T-helper 1 cell treated with Interleukin-12 subunit alpha and Interleukin-12 subunit beta and Interleukin-4 antibody, amounts not matched to agents 30 ng/mL and 1 ng/mL, for 36 hours (primary cell): ENCODE measurements at places on chromosomes 16 and 17. TPM values are rescaled to one million over a fixed set of nuclear protein-coding genes. Genes with fewer than 3 reads are reported as not detected.

Gene MPP2
- total RNA-seq: 0.86 and 1.2 TPM in 2 replicates

Gene DOC2B
- 5.0 and 6.6 TPM in 2 replicates for total RNA-seq

Gene CRHR1
- not detected in 2 replicates for total RNA-seq

Gene DNAH3
- total RNA-seq: 0.10 TPM in 1 of 2 replicates, not detected in the other

Gene POLR2A
- 208 and 222 TPM in 2 replicates for total RNA-seq

Gene KRT38
- total RNA-seq: not detected in 2 replicates

Gene MC1R
- total RNA-seq: 9.1 and 9.5 TPM in 2 replicates

Gene HID1
- 0.61 and 1.2 TPM in 2 replicates for total RNA-seq

Gene MEIOC
- 0.07 and 0.44 TPM in 2 replicates for total RNA-seq

Gene KRTAP2-1
- not detected in 2 replicates for total RNA-seq

Gene KRTAP9-8
- not detected in 2 replicates for total RNA-seq

Gene OTOP2
- not detected in 2 replicates for total RNA-seq

Gene CEMP1
- 0.44 and 0.66 TPM in 2 replicates for total RNA-seq

Gene ADORA2B
- 0.12 and 0.20 TPM in 2 replicates for total RNA-seq

Gene NPW
- 0.37 and 1.1 TPM in 2 replicates for total RNA-seq

Gene CMTM1
- 33.5 and 35.1 TPM in 2 replicates for total RNA-seq

Gene OR1A1
- total RNA-seq: not detected in 2 replicates

Gene SLC4A1
- not detected in 2 replicates for total RNA-seq

Gene GAS7
- not detected in 2 replicates for total RNA-seq
